ENCODE measurements at places on chromosomes 3 and 15. TPM values are rescaled to one million over a fixed set of nuclear protein-coding genes. Genes with fewer than 3 reads are reported as not detected.

Gene RARB
- not detected for total RNA-seq

Gene FEZF2
- not detected for total RNA-seq

Gene MYZAP
- total RNA-seq: not detected

Gene GPR15
- total RNA-seq: 1.5 TPM

Gene SCN11A
- total RNA-seq: 0.08 TPM

Gene PPARG
- total RNA-seq: 0.21 TPM

Gene MESP2
- total RNA-seq: not detected

Measured in natural killer cell (primary cell).